ENCODE measurements at places on chromosomes 4 and X.

- DNase-seq: no peak
- peaks cover 2% of the 10 kb centered on the region for H3K4me1 ChIP-seq
- H3K27ac ChIP-seq: no peak overlapping the region
- H3K36me3 ChIP-seq: no peaks in the 10 kb centered on the region
Observed at GRCh38 chr4:108930186-108930585, 167.3 kb upstream of the ETNPPL start.

DNA sequence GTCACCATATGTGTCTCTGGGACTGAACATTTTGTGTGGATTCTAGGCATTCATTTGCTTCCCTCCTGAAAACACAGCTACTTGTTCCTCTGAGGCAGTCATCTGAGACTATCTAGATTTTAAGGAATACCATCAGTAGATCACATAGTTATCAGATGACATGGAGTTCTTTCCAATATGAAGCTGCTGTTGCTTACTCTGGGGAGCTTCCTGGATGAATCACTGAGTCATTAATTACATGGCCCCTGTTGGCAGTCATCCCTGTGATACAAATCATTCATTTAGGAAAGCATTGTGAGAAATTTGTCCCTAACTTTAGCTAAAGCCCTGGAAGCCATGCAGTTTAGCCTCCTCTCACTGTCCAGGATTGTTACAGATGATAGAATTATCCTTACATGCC is 98.2 kb upstream of the ARSJ start:
- no peak overlapping the region for H3K4me3 ChIP-seq
- H3K27ac ChIP-seq: no peak overlapping the region
- no peaks in the 10 kb centered on the region for H3K36me3 ChIP-seq
- DNase-seq: no peak

GRCh38 chr4:128633067-128633466 is 176.4 kb upstream of the JADE1 start:
- H3K27me3 ChIP-seq: no peaks in the 10 kb centered on the region
- no peaks in the 10 kb centered on the region for H3K4me1 ChIP-seq
- H3K4me3 ChIP-seq: no peak overlapping the region
- H3K36me3 ChIP-seq: no peaks in the 10 kb centered on the region

DNA sequence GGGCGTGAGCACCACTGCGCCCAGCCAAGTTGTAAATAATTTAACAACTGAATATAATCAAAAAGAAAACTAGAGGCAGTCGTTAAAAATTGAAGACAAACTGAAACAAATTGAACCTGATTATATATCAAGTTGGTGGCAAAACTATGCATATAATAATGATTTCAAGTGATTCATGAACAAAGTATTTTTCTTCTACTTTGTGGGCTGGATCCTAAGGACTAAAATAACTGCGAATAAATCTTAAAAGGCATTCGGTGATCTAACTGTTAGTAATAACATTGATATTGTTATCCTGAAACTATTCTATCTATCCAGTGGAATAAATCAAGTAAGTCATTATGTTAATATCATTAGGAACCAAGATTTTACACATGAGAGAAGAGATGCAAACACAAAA is 21.2 kb upstream of the USP9X start:
- H3K4me3 ChIP-seq: no peak overlapping the region
- H3K27me3 ChIP-seq: no peaks in the 10 kb centered on the region
- DNase-seq: no peak
- H3K4me1 ChIP-seq: no peaks in the 10 kb centered on the region
- H3K27ac ChIP-seq: no peak overlapping the region

DNA sequence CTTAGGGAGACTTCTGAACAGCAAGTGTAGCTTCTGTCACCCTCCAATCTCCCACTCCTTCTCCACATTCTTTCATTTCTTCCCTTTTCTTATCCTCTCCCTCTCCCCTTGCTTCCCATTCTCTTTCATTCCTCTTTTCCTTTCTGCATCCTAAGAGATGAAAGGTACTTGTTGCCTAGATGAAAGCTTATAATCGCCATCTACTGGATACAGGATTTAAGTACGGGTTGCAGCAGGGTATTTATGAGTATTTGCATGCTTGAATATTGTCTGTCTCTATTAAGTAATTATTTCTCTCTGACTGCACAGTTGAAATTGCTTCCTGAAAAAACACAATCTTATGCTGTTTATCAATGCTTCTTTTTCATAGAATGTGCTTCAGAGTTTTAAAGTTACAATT is 174.0 kb upstream of the TENT5D start:
- no peaks in the 10 kb centered on the region for H3K27me3 ChIP-seq
- no peaks in the 10 kb centered on the region for H3K36me3 ChIP-seq
- no peak overlapping the region for H3K4me3 ChIP-seq
- no peaks in the 10 kb centered on the region for H3K4me1 ChIP-seq
- H3K27ac ChIP-seq: no peak overlapping the region

- no peak overlapping the region for H3K27ac ChIP-seq
- H3K4me1 ChIP-seq: no peaks in the 10 kb centered on the region
- H3K36me3 ChIP-seq: no peaks in the 10 kb centered on the region
- no peaks in the 10 kb centered on the region for H3K27me3 ChIP-seq
- DNase-seq: no peak
Observed at GRCh38 chr4:87716371-87717265, 66.5 kb downstream of the DMP1 start.

- H3K4me1 ChIP-seq: peaks cover 8% of the 10 kb centered on the region
- no peak overlapping the region for H3K4me3 ChIP-seq
- DNase-seq: peak; percentile 86
- peaks cover 7% of the 10 kb centered on the region for H3K27me3 ChIP-seq
- H3K27ac ChIP-seq: no peak overlapping the region
- H3K36me3 ChIP-seq: peaks cover 4% of the 10 kb centered on the region
Observed at GRCh38 chr4:89226665-89227574, 80.7 kb downstream of the GPRIN3 start.

GRCh38 chr4:98851806-98852205 is 77.1 kb downstream of the EIF4E start:
- H3K36me3 ChIP-seq: no peaks in the 10 kb centered on the region
- no peak for DNase-seq
- H3K4me3 ChIP-seq: no peak overlapping the region
- no peaks in the 10 kb centered on the region for H3K4me1 ChIP-seq
